ENCODE measurements at places on chromosomes 5 and 9.

- peak within 1 kb of the TSS; percentile 67 for H3K27ac ChIP-seq
- peak within 1 kb of the TSS; percentile 51 for H3K4me3 ChIP-seq
- no peaks in the 10 kb centered on the region for H3K4me1 ChIP-seq
- peak; percentile 73 for DNase-seq
Measured at GRCh38 chr5:97142521-97143254, at the start of gene LIX1. LIX1 (minus strand) TSS chr5:97142611; CDS start chr5:97142576, 35 bp downstream.

DNA sequence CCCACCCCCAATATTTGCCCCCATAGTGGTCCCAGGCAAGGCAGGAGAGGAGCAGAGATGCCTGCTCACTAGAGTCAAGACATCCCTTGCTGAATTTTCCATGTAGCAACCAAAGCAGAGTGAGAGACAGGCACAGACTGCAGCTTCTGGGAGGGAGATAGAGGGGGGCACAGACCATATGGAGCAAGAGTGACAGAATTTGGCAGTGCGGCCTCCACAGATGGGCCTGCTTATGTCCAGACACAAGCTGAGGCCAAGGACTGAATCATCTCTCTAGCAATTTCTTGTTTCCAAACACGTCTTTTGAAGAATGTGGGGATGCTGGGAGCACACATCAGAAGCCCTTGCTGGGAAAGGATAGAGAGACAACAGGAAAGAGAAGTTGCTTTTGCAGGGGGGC lies 53.0 kb upstream of the ALDH1B1 start:
- H3K27ac ChIP-seq, result no peak overlapping the region
- H3K27me3 ChIP-seq, result no peaks in the 10 kb centered on the region
- no peaks in the 10 kb centered on the region for H3K36me3 ChIP-seq
- DNase-seq, result no peak
- H3K4me3 ChIP-seq, result no peak overlapping the region
- peaks cover 5% of the 10 kb centered on the region for H3K4me1 ChIP-seq

DNA sequence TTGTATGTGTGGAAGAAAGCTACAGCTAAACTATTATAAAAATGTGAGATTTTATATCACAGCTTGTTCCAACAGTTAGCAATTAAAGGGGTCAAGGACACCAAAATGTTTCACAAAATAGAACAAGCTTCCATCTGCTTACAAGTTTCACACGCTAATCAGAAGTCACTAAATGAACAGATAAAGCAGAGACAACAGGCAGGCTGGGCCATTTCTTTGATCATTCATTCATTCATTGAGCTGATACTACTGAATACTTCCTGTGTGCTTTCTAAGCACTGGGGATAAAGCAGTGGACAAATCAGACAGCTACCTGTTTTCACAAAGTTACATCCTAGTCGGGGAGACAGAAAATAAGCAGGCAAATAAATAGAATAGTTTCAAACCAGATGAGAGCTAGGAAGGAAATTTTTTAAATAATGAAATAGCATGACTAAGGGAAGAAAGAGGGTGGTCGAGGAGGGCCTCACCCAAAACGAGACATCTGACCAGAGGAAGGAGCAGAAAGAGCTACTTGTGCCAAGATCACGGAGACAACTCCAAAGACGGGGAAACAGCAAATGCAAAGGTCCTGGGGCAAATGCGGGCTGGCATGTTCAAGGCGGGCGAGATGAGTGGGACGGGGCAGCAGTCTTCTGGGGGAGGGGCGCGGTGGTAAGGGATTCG lies 1.2 kb downstream of the MAPK9 start:
- DNase-seq, result no peak
- peak overlapping the region; percentile 39 for H3K4me3 ChIP-seq
- H3K27me3 ChIP-seq, result no peaks in the 10 kb centered on the region
- H3K36me3 ChIP-seq, result peaks cover 6% of the 10 kb centered on the region
- H3K4me1 ChIP-seq, result peaks cover 32% of the 10 kb centered on the region
- H3K27ac ChIP-seq, result no peak overlapping the region

- H3K4me3 ChIP-seq, result no peak overlapping the region
- H3K27me3 ChIP-seq, result no peaks in the 10 kb centered on the region
- no peaks in the 10 kb centered on the region for H3K4me1 ChIP-seq
- DNase-seq, result no peak
- H3K36me3 ChIP-seq, result no peaks in the 10 kb centered on the region
Measured at GRCh38 chr5:33828626-33829308, 63.0 kb downstream of the ADAMTS12 start.

- DNase-seq, result no peak
- H3K4me1 ChIP-seq, result no peaks in the 10 kb centered on the region
- no peak overlapping the region for H3K4me3 ChIP-seq
- no peaks in the 10 kb centered on the region for H3K36me3 ChIP-seq
- no peak overlapping the region for H3K27ac ChIP-seq
Measured at GRCh38 chr5:73540192-73540591, 25.2 kb downstream of the ANKRA2 start.

DNA sequence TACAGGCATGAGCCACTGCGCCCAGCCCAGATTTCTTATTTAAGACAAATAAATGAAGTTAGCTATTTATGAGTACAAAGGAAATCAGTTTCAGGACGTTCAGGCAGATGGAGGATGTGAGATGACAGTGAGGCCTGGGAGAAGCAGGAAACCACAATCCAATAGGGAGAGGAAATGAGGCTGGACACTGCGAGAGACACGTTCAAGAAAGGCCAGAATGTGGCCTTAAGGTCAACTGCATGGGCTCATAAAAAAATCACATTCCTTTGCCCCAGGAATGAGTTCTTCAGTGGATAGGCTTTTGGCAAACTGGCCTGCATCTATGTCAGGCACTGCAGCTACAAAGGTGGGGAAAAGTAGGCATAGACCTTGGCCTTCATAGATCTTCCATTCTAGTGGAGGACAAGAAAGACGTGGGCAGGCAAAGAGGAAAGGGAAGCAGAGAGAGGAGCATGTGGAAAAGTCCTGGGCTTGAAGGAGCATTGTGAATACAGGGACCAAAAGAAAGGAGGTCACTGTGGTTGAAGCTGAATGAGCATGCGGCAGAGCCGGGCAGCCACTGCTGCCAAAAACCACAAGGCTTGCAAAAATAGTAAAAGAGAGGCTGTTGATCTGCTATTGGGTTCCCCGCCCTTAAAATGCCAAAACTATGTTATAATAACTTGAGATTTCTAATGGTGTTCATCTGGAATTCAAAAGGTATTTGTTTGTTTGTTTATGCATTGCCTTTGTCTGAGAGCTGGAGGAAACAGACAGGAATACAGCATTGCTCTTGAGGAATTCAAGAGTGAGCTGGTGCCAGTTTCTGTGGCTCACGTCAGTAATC lies 133.0 kb downstream of the GNA14 start:
- H3K4me1 ChIP-seq, result peaks cover 3% of the 10 kb centered on the region
- no peak for DNase-seq
- no peak overlapping the region for H3K4me3 ChIP-seq
- peak overlapping the region; percentile 13 for H3K27ac ChIP-seq
- no peaks in the 10 kb centered on the region for H3K27me3 ChIP-seq

DNA sequence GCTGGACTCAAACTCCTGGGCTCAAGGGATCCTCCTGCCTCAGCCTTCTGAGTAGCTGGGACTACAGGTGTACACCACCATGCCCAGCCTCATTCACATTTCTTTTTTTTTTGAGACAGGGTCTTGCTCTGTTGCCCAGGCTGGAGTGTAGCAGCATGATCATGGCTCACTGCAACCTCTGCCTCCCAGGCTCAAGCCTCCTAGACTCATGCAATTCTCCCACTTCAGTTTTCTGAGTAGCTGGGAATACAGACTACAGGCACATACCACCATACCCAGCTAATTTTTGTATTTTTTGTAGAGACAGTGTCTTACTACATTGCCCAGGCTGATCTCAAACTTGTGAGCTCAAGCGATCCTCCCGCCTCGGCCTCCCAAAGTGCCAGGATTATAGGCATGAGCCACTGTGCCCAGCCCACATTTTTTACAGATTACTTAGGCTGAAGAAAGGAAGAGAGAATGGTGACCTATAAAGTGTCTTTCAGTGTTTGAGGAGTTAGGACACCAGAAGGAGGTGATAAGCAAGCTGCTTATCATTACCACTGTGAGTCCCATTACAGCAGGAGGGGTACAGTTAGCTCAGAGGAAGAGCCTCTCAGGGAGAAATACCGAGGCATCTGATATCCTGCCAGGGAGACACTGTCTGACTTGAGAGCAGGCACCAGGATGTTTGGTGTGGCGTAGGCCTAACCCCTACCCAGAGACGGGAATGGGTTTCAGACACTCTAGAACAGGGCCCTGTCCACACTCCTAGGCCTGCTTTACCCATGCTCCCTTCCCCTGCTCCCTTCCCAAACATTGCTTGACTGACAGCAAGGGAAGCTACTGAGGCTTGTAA lies 9.7 kb downstream of the FAXDC2 start:
- no peak overlapping the region for H3K4me3 ChIP-seq
- no peaks in the 10 kb centered on the region for H3K27me3 ChIP-seq
- H3K4me1 ChIP-seq, result no peaks in the 10 kb centered on the region
- H3K36me3 ChIP-seq, result peaks cover 2% of the 10 kb centered on the region
- H3K27ac ChIP-seq, result no peak overlapping the region
- no peak for DNase-seq

DNA sequence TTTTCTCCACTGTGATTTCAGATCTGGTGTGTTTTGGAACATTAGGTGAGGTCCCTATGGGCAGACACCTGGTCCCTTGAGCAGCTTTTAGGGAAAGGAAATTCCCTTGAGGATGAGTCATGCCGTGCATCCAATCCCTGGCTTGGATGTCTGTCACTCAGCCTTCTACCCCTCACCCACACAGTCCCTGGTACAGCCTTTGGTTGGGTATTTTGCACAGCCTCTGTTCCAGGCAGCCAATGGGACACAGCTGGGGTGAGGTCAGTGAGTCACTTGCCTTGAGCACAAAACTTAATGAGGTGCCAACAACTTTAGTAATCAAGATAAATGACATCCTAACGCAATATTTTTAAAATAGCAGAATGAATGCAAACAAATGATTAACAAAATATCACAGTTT lies 22.7 kb upstream of the SVEP1 start:
- DNase-seq, result no peak
- no peaks in the 10 kb centered on the region for H3K4me1 ChIP-seq
- no peaks in the 10 kb centered on the region for H3K36me3 ChIP-seq
- no peak overlapping the region for H3K4me3 ChIP-seq
